Cardiac muscle cell (in vitro differentiated cells and primary cell): ENCODE measurements at places on chromosomes 6 and 20. TPM values are rescaled to one million over a fixed set of nuclear protein-coding genes. Genes with fewer than 3 reads are reported as not detected.
A peak's percentile ranks its signal among the peaks of the same experiment; 100 is the strongest.

- DNase-seq, result no peak
Measured at GRCh38 chr20:46791722-46792416, 82.4 kb downstream of the SLC2A10 start.

Gene GTSF1L
- total RNA-seq, result not detected in 2 replicates

Gene GABRR1
- not detected in 2 replicates for total RNA-seq

Gene RAET1G
- not detected in 2 replicates for total RNA-seq

DNA sequence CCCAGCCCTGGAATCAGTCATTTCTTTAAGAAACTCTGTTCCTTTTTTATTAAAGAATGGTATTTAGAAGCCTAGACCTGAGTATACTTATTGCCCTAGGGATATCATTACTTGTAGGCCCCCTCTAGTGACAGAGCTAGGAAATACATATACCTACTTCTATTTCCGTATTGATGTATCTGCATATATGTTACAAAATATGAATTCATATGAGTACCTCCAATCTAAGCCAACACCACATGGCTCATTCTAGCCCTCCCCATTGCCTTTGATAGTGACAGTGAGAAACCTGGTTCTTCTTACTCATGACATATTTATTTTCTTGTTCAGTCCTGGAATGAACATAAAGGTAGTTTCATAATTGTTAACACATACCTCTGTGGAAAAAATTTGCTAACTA, 137.2 kb downstream of the FARS2 start:
- DNase-seq, result peak; percentile 49

GRCh38 chr6:157143171-157143889, 180.0 kb downstream of the TMEM242 start:
- DNase-seq, result peak; percentile 87

- no peak for DNase-seq
Measured at GRCh38 chr20:13199279-13199678, 21.8 kb upstream of the ISM1 start.

Gene NOX3
- total RNA-seq, result not detected in 2 replicates

Gene NOL4L
- total RNA-seq, result 34.9 and 42.9 TPM in 2 replicates

DNA sequence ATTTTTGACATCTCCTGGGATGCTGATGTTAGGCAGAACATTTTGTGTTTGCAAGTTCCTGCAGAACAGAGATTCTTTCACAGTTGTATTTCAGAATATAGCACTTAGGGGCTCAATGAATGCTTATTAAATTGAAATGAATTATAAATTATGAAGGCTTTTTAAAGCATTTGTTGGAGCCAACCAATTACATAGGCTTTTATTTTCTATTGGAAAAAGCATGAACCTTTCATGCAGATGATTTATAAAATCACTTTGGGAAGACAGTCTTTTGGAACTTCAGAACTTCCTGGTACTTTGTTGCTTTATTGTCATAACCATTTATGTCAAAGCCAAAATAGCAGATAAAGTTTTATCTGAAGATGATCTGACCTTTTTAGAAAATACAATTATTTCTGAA, 69.2 kb upstream of the HINT3 start:
- DNase-seq, result no peak

GRCh38 chr6:167764713-167765479, 61.8 kb upstream of the AFDN start:
- no peak for DNase-seq

GRCh38 chr20:37796121-37796520, 102.3 kb downstream of the CTNNBL1 start:
- DNase-seq, result peak; percentile 76

- DNase-seq, result no peak
Measured at GRCh38 chr20:15799871-15800270, 773.4 kb downstream of the KIF16B start.

DNA sequence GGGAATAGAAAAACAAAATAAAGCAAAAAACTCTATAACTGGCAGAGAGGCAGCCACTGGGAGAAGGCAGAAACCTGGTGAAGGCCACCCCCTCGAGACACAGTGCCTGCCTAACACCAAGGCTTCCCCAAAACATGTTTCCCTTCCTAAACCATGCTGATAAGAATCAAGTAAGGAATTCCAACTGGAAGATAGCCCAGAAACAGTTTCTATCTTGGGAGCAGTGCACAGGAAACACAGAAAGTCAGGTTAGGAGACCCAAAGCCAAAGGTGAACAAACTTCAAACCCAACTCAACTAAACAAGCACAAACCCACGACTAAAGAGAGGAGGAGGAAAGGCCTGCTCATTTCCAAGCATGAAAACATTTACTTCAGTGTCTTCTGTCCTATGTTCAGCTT, 433.7 kb upstream of the RGS17 start:
- no peak for DNase-seq

- peak; percentile 38 for DNase-seq
Measured at GRCh38 chr6:145028144-145028818, 707.0 kb downstream of the EPM2A start.

- no peak for DNase-seq
Measured at GRCh38 chr6:159718634-159719033, 8.7 kb upstream of the WTAP start.

GRCh38 chr6:1603708-1604107, 6.0 kb upstream of the FOXC1 start:
- no peak for DNase-seq

Gene MAK
- 0.04 and 0.18 TPM in 2 replicates for total RNA-seq

- no peak for DNase-seq
Measured at GRCh38 chr20:34881689-34882088, 5.3 kb downstream of the ACSS2 start.

DNA sequence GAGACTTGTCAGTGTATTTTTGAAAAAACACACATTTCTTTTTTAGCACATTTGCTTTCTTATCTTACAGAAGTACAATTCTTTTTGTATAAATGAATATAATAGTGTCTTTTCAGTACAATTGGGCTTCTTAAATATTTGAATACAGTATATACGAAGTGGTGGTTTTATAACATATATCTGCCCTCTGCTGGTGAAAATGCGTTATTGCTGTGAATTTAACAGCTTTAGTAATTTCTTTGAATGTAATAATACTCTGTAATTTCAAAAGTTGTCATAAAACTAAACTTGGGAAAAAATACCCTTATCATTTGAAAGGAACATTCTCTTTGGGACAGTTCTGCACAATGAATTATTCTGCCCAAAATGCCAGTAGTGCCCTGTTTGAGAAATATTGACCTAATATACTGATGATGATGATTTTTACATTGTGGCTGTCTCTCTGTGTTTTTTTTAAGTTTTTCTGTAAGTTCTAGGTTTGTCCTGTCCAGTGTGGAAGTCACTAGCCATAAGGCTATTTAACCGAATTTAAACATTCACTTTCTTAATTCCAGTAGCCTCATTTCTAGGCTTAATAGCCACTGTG, 19.0 kb downstream of the SMAP1 start:
- DNase-seq, result peak; percentile 57

Gene PHF1
- 61.9 and 116 TPM in 2 replicates for total RNA-seq

GRCh38 chr6:25056130-25056529, 120.4 kb upstream of the RIPOR2 start:
- DNase-seq, result no peak

GRCh38 chr6:49964064-49964463, at the start of gene DEFB114:
Gene DEFB114 (minus strand): TSS chr6:49964164. CDS start chr6:49964105, 59 bp downstream.
- DNase-seq, result no peak

- DNase-seq, result peak; percentile 19
Measured at GRCh38 chr6:43964659-43965570, 162.3 kb downstream of the MRPL14 start.

Gene DCDC2
- total RNA-seq, result 0.04 and 0.06 TPM in 2 replicates

Gene FAM135A
- total RNA-seq, result 11.0 and 27.1 TPM in 2 replicates
